ENCODE measurements at places on chromosomes 6 and 20.

DNA sequence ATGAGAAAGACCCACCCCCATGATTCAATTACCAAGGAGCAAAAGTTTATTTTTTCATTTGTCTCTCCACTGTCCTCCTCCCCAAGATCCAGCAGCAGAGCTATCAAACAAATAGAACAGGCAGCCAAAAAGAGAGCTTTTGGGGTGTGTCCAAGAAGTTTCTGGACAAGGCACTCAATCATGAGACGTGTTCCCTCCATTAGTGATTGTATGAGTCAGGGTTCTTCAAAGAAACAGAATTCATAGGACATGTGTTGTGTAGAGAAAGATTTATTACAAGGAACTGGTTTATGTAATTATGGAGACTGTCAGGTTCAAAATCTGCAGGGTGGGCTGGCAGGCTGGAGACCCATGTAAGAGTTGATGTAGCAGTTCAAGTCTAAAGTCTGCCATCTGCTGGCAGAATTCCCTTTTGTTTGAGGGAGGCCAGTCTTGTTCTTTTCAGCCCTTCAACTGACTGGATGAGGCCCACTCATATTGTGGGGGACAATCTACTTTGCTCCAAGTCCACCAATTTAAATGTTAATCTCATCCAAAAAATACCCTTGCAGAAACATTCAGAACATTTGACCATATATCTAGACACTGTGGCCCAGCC is 248.1 kb upstream of the OPRM1 start:
- DNase-seq = no peak

GRCh38 chr6:42197555-42198362 is 3.0 kb upstream of the GUCA1B start:
- no peak for DNase-seq

GRCh38 chr6:151763303-151763702 is 44.2 kb upstream of the ESR1 start:
- DNase-seq = no peak

DNA sequence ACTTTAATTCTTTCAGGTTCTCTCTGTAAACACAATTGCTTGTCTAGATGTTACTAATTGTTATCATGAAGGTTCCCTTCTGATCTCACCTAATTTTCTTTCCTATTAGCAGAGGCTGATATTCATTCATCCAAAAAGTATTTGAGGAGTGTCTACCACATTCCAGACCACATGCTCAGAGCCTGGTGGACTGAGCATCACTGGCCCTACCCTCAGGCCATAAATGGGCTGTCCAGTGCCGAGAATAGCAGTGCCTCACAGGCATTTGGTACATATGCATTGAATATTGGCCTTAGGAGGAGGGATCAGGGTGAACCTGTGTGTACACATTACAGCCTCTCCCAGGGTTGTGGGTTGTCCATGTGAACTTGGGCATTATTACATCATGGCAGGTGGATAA is 40.4 kb upstream of the PRELID3B start:
- no peak for DNase-seq

- DNase-seq = no peak
Measured at GRCh38 chr6:163790266-163790840, 375.8 kb downstream of the QKI start.

GRCh38 chr20:51153867-51154707 is 131.2 kb upstream of the KCNG1 start:
- DNase-seq = no peak

All from activated CD4-positive, CD25-positive, alpha-beta regulatory T cell treated with anti-CD3 and anti-CD28 coated beads, Interleukin-2, amount 50 U/mL, for 16 hours (primary cell).